ENCODE measurements at places on chromosomes 11 and 22. TPM values are rescaled to one million over a fixed set of nuclear protein-coding genes. Genes with fewer than 3 reads are reported as not detected.

KCNQ1 gene
- total RNA-seq = 0.23 TPM

EIF4G2 gene
- total RNA-seq = 579 TPM

MS4A3 gene
- not detected for total RNA-seq

KRTAP5-8 gene
- not detected for total RNA-seq

TSPAN18 gene
- total RNA-seq = 2.3 TPM

RASGRP2 gene
- total RNA-seq = 1.5 TPM

LYVE1 gene
- total RNA-seq = 0.20 TPM

TRIM21 gene
- total RNA-seq = 23.2 TPM

KDM4E gene
- not detected for total RNA-seq

OTOG gene
- total RNA-seq = not detected

PVALB gene
- total RNA-seq = not detected

GPHA2 gene
- not detected for total RNA-seq

BCO2 gene
- 1.1 TPM for total RNA-seq

CAVIN3 gene
- 25.3 TPM for total RNA-seq

CD3D gene
- total RNA-seq = not detected

RGL4 gene
- total RNA-seq = not detected

ALDH3B1 gene
- 133 TPM for total RNA-seq

MICAL3 gene
- total RNA-seq = 46.0 TPM

RRP8 gene
- total RNA-seq = 36.9 TPM

APOL4 gene
- total RNA-seq = not detected

DERL3 gene
- 0.52 TPM for total RNA-seq

HBB gene
- total RNA-seq = not detected

KRTAP5-5 gene
- total RNA-seq = not detected

OR52H1 gene
- total RNA-seq = not detected

OR8D1 gene
- total RNA-seq = not detected

DDIAS gene
- total RNA-seq = 17.9 TPM

DDI1 gene
- total RNA-seq = not detected

SGSM1 gene
- 0.58 TPM for total RNA-seq

TSSK2 gene
- total RNA-seq = not detected

DRD2 gene
- not detected for total RNA-seq

PARVG gene
- total RNA-seq = not detected

TNNI2 gene
- total RNA-seq = not detected

ADAMTS15 gene
- 4.7 TPM for total RNA-seq

OR8D4 gene
- total RNA-seq = not detected

MISFA gene
- total RNA-seq = 1.4 TPM
